ENCODE measurements at places on chromosomes 4 and X.

DNA sequence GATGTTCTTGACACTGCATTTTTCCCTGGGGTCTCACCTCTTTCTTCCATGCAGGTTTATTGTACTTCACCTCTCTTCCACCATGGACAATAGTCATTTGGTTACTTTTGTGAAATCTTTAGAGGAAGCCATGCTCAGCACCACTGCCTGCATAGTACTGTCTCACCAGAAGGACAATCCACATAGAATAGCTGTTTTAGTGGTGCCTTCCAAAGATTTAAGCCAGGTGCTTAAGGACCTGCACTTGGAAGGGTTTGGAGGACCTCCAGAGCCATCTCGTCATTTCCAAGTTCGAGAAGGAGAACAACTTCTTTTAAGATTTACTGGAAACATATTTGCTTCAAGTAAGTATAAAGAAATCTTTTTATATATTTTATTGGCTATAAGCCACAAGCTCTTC lies 26.7 kb downstream of the DTHD1 start:
- DNase-seq, result no peak

- DNase-seq, result no peak
Measured at GRCh38 chr4:166622425-166622977, 611.8 kb downstream of the SPOCK3 start.

GRCh38 chr4:10856271-10856782 lies 171.8 kb upstream of the CLNK start:
- no peak for DNase-seq

DNA sequence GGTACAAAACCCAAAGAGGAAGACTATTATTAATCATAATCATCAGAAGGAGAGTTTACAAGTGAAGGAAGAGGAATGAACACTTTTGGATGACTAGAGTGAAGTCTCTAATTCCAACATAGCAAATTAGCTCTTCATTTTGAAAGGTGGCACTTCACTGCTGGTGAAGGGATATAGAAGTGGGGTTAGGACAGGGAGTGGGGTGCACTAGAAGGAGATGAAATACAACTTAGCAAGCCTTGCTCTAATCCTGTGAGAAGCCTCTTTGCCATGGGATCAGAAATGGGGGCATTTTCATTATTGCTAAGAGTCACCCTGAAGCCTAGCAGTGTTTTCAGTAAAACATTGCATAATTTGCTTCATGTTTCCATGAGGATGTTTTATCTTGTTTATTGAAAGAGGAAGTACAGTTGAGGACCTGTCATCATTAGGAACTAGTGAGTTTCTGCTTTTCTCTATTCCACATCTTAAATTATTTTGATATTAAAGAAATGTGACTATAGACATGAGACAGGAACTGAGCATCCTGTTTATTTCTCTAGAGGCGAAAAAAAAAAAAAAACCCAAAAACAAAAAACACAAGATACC lies 9.3 kb upstream of the GRPR start:
- DNase-seq, result no peak

DNA sequence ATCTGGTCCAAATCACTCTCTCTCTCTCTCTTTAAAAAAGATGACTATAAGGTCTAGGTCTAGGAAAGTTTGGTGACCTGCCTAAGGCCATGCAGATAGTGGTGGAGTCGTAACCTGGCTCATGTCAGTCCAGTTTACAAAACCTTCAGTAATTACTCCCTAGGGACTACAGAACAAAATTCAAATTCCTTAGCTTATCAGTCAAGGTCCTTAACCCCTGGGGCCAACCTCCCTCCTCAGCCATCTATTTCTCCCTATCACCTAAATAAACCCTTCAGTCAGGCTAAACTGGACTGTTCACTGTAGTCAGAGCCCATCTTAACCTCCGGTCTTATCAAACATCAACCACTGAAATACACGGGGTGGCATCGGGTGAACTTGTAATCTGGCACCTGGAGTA lies 68.9 kb downstream of the MAP3K15 start:
- DNase-seq, result no peak

- peak; percentile 67 for DNase-seq
Measured at GRCh38 chr4:182917182-182918043, at the start of gene DCTD. Gene DCTD (minus strand): TSS chr4:182917386. CDS start chr4:182915568, 1,818 bp downstream.

DNA sequence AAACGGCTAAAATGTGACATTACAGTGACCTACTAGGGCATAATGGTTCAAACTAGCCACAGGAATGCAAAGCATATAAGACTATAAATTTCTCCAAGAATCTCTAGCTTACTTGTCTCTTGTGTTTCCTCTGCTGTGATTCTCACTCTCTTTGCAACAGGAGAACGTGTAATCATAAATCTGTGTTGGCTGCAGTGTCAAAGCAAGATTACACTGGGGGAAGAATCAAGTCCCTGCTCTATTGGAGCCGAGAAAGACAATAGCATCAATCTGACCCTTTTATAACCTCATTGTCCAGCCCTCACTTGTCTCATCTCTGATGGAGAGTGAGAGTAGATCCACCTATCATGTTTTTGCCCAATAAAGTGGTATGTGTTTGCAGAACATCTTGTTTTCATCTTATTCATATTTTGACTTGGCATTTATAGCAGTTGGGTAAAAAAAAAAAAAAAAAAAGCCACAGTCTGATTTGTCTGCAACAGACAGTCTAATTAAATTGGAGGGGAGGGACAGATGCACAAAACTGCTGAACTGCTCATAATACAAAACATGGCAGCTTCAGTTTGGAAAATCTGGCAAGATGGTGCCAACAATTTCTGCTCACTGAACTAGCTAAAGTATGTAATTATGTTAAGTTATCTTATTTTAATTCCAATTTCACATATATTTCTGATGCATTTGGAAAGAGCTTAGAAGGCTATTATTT lies 165.0 kb upstream of the GABRA2 start:
- DNase-seq, result no peak

Data from activated T-cell treated with anti-CD3 and anti-CD28 coated beads for 1 hour (primary cell).